ENCODE measurements at places on chromosomes 4 and X.

DNA sequence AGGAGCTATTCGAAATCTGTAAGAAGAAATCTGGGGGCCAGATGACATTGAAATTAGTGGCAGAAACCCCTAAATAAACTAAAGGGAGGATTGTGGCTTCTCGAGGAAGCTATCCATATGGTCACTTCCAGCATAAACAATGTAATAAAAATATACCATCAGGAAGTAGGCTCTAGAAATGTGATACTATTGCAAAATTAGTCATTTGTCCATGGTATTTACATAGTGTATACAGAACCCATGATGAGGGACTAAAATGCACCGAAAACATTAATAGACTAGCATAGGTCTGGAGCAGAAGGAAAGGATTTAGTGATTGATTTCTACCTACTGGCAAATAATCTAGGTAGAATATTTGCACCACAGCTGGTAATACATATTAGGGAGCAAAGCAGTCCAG lies 1344.0 kb downstream of the FSTL5 start:
- DNase-seq: no peak

- DNase-seq: peak; percentile 32
Observed at GRCh38 chr4:4386736-4387392, at the start of gene NSG1. Gene NSG1, plus strand, starts transcription at chr4:4387102. Its CDS starts 528 bp downstream, at chr4:4387630.

DNA sequence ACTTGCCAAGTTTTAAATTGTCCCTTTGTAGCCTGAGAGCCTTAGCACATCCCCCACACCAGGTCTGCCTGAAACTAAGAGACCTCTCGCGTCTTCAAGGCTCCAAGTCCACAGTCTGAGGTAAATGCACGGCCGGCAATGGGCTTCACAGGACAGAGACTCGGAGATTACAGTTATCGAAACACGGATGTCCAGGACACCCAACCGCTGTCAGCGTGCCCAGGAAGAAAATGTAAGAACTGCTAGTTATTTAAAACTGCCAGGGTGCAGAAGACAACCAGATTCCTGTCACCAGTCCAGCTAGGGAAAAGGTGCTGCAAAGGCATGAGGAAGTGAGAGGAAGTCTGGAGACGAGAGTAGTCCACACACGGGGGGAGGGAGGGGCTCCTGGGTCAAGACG lies 28.9 kb downstream of the ZNF827 start:
- DNase-seq: no peak

DNA sequence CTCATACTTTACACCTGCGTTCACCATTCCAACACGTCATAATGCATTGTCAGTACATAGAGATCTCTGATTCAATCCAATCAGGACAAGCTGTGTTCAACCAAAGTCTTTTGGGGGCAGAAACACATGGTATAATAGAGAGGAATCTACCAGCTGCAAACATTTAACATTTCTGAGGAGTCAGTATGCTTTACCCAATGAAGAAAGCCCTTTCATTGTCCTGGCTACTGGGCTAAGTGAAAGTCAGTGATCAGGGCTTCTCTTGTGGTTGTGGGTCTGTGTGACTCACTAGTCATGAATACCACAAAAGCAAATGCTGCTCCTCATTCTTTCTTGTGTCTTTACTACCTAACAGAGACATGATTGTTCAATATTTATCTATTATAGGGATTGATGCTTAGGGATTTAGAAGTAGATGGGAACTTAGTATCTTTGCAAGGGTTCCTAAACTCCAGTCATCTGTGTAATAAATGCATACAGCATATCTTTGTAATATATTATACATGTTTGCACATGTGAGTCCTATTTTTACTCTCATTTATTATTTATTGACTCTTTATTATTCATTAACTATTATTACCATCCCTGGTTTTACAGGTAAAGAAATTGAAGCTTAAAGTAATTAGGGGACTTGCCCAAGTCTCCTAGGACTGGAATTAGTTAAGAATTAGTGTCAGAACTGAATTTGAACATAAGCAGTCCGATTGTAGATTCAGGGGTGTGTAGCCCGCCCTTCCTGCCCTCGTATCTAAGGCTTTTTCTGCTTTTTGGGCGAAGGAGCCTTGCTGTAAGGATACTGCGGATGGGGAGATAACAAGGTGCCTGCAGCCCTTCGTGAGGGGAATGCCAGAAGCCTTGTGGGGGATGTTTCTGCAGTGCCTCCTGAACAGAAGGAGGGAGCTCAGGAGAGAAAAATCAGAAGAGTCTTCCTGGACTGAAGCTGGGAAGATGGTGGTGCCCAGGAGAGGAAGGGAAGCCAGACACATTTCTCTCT lies 353.1 kb upstream of the BOD1L1 start:
- DNase-seq: peak; percentile 38

DNA sequence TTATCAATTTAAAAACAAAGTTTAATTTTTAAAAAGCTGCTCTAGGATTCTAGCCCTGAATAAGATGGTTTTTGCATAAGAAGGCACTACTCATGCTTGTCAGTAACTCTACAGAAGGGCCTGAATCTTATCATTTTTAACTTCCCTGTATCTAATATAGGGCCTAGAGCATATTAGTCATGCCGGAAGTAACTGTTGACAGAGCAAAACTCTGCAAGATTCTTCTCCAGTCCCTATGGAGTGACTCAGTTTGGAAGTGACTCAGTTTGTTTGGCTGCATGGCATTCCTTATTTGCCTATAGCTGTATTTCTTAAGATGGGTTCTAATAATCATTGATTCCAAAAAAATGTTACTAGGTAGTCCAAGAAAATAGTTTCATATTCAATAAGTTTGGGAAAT lies 431.8 kb upstream of the HTR2C start:
- DNase-seq: peak; percentile 76

- DNase-seq: peak; percentile 94
Observed at GRCh38 chrX:49184294-49185281, 1.6 kb downstream of the PRICKLE3 start.

Data from MCF 10A (cell line).